ENCODE measurements at places on chromosomes 4 and X. TPM values are rescaled to one million over a fixed set of nuclear protein-coding genes. Genes with fewer than 3 reads are reported as not detected.

The STK26 gene
- total RNA-seq: 9.4 TPM

The DIPK2B gene
- not detected for total RNA-seq

The SPARCL1 gene
- not detected for total RNA-seq

The USP51 gene
- 4.3 TPM for total RNA-seq

DNA sequence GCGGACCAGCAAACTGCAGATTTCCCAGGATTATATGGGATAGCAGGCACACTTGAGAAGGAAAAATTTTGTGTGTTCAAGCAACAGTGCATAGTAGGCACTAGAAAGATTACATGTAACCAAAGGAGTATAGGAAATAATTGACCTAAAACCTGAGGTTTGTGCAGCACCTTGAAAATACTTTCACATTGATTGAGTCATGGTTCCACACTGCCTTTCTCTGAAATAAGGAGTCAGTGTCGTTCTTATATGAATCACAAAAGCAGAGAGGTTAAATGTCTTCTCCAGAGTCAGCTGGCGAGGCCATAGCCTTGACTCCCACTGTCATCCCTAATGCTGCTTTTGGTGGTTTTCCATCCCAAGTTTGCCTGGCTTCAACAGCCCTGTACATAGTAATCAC is 138.9 kb downstream of the SOWAHB start:
- no peak for DNase-seq

GRCh38 chr4:81412946-81413495 is 58.7 kb downstream of the RASGEF1B start:
- DNase-seq: no peak

DNA sequence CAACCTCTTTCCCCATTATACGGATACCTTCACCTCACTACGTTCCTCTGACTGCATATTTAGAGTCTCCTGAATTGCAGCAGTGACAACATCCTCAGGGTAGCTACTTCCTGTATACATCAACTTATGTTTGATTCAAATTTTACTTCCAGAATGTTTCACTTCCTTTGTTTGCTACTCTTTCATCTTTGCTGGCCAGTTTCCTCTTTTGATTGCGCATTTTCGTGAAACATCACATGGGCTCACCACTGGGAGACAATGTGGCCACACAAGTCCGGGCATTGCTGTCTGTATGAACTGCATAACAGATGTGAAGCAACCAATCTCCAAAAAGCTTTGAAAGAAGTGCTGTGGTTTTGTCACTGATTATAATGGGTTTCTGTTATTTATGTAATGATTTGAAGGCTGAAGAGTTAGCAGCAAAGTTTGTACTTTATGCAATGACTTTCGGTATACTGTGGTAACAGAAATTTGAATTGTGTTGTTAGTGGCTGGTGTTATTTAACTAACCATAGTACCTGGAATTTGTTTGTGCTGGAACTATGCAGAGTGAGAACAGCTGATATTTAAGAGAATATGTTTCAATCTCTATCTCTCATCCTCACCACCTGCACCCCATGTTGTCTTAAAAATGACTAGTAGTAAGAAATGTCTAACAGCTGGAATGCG is 7.4 kb downstream of the SNCA start:
- no peak for DNase-seq

DNA sequence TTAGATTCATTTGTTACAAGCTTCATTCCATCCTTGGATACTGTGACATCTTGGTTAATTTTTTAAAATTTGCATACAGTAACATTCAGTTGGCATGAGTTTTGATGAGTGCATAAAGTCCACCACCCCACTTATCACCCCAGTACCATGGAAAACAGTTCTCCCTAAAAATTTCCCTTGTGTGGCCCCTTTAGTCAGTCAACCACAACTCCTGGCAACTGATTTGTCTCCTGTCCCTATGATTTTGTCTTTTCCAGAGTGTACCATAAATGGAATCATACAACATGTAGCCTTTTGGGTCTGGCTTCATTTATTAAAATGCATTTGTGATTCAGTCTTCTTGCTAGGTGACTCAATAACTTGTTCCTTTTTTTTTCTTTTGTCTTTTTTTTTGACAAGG is 29.9 kb downstream of the RP2 start:
- DNase-seq: no peak

GRCh38 chrX:23578079-23578478 is 89.2 kb upstream of the PRDX4 start:
- DNase-seq: no peak

GRCh38 chrX:39726771-39727170 is 371.0 kb downstream of the BCOR start:
- no peak for DNase-seq
